ENCODE measurements at places on chromosomes 1 and 21.

DNA sequence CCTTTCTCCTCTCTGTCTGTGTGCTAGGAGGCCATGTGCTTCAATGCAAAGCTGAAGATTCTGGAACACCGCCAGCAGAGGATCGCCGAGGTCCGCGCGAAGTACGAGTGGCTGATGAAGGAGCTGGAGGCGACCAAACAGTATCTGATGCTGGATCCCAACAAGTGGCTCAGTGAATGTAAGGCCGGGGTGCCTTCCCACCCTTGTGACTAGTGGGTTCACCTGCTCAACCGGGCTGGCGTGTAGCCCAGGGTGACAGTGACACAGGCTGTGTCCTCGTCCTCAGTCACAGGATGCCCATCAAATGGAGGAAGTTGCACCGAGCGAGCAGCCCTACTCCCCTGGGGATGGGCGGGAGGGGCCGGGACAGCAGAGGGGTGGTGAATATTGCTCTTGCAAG lies 544.1 kb downstream of the KIF26B start:
- no peak for DNase-seq

DNA sequence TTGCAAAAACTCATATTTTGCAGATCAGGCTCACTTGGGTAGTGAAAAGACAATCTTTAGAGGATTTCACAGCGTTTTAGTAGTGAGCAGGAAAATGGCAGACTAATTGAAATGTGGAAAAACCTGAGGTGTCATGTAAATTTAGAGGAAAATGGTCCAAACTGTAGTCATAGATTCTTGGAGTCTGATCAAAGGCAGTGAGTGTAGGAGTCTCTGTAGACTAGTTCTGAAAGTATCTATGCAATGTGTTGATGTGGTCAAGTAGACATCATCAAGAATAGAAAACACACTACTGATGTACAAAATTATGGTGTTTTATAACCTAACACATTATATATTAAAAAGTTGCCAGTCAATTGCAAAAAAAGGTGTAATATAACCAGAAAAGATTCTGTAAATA lies 143.2 kb upstream of the C1orf105 start:
- DNase-seq = no peak

DNA sequence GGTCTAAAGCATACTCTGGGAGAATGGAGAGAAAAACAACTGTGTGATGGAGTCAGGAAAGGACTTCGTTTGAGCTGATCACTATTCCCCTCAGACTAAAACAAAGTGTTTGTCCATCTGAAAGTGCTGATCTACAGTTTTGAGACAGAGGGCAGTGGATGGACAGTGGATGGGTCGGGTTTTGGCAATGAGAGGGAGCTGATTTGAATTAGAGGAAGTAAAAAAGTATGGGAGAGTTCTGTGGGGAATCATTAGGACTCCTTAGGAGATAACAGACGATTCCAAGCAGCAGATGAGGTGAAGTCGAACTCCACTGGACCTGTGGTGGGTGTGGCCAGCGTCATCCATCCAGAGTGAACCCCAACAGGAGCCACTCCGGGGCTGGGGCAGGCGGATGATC lies 62.3 kb downstream of the PTGS2 start:
- no peak for DNase-seq

DNA sequence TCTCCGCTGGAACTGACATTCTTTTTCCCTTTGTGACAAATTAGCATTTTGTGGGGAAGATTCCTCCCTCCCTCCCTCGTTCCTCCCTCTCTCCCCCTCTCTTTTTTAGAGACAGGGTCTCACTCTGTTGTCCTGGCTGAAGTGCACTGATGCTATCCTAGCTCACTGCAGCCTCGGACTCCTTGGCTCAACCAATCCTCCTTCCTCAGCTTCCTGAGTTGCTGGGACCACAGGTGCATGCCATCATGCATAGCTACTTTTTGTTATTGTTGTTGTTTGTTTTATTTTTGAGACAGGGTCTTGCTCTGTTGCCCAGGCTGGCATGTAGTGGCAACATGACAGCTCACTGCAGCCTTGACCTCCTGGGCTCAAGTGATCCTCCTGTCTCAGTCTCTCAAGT lies 6.8 kb upstream of the SKI start:
- no peak for DNase-seq

DNA sequence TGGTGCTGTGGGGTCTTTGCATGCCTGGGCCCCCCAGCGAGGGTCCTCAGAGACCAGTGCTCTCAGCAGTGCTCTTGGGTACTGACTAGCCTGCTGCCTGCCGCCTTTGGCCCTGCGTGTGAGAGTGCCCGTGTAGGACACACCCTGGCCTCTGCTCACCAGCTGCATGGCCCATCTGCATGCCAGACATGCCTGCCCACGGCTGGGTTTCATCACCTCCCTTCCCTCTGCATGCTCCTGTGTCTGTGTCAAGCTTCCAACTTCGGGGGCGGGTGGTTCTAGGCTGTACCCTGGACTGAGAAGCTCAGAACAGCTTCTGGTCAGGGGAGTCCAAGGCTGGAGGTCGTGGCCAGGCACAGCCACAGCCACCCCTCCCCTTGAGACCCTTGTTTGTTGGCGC lies 56.9 kb downstream of the PTPRF start:
- no peak for DNase-seq

- DNase-seq = no peak
Measured at GRCh38 chr21:41610042-41610839, 102.3 kb upstream of the TMPRSS2 start.

DNA sequence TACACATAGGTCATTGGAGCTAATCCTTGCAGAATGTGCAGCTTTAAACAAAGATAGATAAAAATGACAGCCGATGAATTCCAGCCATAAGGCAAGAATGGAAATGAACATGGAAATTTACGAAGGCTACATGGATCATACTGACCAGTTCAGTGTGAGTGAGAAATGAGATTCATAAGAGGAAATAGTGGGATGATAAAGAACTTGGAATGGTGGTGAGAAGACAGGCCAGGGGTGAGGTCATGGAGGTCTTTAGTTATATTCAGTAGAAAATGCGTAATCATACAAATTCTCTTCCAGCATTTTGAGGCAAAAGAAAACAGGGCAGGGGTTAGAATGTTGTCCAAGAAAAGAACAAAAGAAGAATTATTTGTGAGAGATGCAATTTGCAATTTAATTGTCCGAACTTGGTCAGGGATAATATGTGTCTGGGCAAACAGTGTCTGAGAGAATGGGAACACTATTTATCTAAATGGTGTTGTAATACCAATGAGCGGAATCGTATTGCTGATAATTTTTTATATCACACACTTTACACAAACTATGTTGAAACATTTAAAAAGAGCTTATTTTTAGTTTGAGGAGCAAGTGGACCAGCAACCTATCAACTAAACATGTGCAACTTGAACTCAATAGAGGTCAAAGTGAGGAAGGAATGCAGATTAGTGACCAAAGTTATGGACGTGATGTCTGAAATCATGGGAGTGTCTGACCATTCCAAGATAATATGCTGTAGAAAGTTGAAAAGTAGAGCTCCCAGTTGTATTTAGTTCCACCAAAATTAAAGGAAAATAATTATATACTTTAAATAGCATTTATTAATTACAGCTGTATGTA lies 739.0 kb upstream of the NCAM2 start:
- DNase-seq = no peak

DNA sequence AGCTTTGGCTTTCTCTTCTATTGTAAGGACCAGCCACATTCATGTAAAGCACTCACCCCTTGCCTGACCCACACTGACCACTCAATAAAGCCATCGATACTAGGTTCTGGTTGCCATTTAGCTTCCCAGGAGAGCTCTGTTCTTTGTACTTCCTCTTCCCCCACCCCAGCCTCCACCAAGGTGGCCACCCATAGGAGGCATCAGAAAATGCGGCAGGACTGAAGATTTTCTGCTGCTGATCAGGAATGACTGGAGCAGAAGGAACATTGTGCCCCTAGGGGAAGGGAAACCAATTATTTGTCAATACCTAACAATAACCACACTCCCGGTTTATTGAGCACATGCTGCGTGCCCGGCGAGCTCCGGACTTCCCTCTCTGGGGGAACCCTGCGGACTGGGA lies 5.2 kb upstream of the SMIM12 start:
- DNase-seq = no peak

- DNase-seq = no peak
Measured at GRCh38 chr1:16251381-16251780, 14.4 kb upstream of the CPLANE2 start.

- no peak for DNase-seq
Measured at GRCh38 chr1:88730995-88731394, 46.9 kb downstream of the PKN2 start.

DNA sequence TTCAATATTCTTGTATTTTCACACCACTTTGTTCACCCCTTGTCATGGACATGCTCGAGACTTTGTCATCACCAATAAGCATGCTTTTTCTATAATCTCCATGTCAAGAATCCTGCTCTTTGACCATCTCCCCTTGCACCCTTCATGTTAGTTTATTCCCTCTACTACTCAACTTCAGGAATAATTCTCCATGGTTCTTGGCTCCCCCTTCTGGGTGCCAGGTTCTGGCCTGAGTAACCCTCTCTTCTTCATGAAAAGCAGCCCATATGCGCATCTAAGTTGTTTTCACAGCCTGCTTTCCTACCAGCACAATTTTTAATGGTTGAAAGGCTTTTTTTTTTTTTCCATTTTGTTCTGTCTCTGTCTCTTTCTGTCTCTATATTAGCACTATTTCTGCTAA lies 160.7 kb downstream of the LEPR start:
- DNase-seq = no peak

GRCh38 chr1:173420330-173420806 lies 56.8 kb upstream of the PRDX6 start:
- no peak for DNase-seq

DNA sequence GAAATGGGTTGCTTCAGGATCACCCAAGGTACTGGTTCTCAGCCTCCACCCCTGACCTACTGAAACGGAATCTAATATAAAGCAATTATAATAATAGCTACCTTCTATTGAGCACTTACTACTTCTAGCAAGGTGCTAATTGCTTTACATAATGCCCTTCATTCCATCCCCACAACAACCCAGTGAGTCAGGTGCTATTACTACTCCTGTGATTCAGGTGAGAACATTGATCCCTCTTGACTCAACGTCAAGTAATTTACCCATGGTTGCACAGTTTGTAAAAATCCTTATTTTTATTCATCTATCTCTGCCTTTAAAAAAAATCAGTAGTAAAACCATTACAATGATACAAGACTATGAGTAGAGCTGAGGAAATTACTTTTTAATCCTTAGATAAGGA lies 85.2 kb downstream of the UCHL5 start:
- DNase-seq = no peak

- no peak for DNase-seq
Measured at GRCh38 chr1:26614655-26615411, 81.0 kb upstream of the ARID1A start.

DNA sequence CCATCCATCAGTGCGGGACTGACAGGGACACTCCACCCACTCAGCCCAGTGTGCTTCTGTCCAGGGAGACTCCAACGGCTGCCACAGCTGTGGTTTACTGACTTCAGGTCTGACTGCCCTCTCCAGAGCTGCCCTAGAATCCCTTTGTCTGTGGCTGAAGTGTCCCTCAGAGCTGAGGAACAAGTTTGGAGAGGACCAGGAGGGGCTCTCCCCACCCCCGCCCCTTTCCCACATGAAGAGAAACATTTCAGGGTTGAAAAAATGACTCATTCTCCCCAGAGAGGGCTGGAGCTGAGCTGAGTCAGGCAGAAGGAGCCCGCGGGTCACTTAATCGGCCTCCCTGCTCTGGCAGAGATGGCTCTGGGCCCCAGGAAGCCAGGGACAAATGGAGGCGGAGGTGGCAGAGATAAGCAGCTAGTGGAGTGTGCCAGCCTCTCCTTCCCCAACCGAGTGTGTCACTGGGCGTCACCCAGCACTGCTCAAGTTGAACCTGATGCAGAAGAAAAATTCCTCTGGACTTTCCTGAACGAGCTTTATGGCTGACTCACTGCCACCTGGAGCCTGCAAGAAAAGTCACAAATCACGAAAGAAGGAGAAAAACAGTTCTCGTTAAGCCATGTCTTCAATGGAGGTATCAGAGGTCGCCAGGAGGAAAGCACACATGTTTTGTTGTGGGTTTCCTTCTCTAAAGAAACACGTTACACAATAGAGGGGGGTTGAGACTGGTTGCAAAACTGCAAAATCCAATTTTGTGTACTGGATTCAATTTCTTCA lies 34.3 kb upstream of the ECE1 start:
- no peak for DNase-seq

GRCh38 chr1:50929376-50929958 lies 30.6 kb downstream of the FAF1 start:
- DNase-seq = no peak

DNA sequence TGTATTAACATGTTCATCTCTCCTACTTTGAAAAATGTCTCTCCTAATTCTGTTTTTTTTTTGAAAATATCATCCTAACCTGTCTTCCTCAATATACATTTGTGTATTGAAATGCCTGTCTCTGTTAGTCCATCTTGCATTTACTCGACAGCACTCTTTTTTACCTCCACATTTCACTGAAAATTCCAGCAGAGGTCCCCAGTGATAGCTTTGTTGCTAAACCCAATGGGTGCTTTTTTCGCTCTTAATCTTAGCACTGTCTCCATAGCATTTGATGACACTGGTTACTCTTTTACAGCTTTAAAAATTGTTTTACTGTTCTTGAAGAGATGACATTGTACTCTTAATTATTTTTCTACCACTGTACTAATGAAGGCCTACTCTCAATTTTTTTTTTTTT lies 10.8 kb downstream of the OSBPL9 start:
- DNase-seq = no peak

- no peak for DNase-seq
Measured at GRCh38 chr1:21539933-21540332, 30.7 kb downstream of the ALPL start.

DNA sequence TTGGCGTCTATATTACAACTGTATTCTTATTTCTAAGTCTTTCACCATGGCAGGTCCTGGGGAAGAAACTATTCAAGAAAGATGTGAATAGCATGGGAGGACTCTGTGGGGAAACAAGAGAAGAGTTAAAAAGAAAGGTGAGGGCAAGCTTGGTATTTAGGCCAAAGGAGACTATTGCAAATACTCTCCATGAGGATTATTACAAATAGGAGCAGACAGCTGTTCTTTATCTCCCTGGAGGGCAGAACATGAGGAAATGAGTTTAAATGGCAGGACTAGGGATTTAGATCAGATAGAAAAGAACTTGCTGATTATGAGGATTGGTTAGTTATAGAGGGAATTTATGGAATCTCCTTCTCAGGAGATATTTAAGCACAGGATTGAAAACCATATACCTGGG lies 186.8 kb downstream of the CDC7 start:
- no peak for DNase-seq

- no peak for DNase-seq
Measured at GRCh38 chr1:41098730-41099460, 77.4 kb upstream of the SLFNL1 start.

Data from SIG-M5 (cell line).